Vagina (tissue), 2 donors: ENCODE measurements at places on chromosomes 13 and 19. TPM values are rescaled to one million over a fixed set of nuclear protein-coding genes. Genes with fewer than 3 reads are reported as not detected.

DNA sequence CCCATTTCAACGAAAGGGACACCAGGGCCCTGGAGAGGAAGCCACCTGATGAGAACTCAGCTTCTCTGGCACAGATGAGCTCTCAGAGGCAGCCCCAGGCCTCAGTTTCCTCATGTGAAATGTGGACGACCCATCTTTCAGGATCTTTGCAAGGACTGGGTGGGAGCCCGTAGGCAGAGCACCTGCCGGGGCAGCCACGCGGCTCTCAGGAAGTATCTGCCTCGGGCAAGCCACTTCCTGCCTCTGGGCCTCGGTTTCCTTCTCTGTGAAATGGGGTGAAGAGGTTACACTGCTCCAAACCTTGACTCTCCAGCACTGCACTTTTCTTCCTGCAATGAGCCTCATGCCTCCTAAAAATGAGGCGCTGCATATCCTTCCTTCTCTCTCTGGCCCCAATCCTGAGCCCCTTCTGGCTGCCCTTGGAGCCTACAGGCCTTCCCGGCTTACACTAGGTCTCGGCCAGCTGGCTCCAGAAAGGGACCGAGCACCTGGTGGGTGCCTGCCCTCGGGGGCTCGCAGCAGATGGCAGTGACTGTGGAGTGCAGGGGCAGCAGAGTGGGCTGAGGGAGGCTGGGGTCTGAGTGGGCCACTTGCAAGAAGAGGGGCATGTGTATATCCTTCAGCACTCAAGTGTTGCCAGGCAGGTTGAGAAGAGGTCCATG lies 3.5 kb downstream of the SSBP4 start:
- H3K4me1 ChIP-seq, result peaks cover 90% of the 10 kb centered on the region
- H3K27me3 ChIP-seq, result no peaks in the 10 kb centered on the region

- no peaks in the 10 kb centered on the region for H3K4me1 ChIP-seq
- no peaks in the 10 kb centered on the region for H3K27me3 ChIP-seq
- H3K4me3 ChIP-seq, result no peak overlapping the region
- DNase-seq, result no peak
Measured at GRCh38 chr13:33073338-33073737, 57.1 kb downstream of the KL start.

DNA sequence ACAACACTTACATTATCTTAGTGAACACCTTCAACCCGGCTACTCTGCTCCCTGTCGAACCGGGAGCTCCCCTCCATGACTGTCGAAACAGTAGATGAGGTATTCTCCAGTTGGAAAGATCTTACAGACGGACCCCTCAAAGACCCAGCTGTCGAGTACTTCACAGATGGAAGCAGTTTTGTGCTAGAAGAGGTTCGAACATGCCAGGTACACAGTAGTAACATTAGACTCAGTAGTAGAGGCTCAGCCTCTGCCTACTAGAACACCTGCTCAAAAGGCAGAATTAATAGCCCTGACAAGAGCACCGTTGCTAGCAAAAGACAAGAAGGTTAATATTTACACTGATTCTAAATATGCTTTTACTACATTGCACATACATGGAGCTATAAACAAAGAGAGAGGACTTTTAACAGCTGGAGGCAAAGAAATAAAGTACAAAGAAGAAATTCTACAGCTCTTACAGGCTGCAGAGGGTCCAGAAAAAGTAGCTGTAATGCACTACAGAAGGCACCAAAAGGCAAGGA lies 13.6 kb upstream of the SLC15A1 start:
- no peak overlapping the region for H3K27ac ChIP-seq
- no peaks in the 10 kb centered on the region for H3K27me3 ChIP-seq
- H3K36me3 ChIP-seq, result no peaks in the 10 kb centered on the region

DNA sequence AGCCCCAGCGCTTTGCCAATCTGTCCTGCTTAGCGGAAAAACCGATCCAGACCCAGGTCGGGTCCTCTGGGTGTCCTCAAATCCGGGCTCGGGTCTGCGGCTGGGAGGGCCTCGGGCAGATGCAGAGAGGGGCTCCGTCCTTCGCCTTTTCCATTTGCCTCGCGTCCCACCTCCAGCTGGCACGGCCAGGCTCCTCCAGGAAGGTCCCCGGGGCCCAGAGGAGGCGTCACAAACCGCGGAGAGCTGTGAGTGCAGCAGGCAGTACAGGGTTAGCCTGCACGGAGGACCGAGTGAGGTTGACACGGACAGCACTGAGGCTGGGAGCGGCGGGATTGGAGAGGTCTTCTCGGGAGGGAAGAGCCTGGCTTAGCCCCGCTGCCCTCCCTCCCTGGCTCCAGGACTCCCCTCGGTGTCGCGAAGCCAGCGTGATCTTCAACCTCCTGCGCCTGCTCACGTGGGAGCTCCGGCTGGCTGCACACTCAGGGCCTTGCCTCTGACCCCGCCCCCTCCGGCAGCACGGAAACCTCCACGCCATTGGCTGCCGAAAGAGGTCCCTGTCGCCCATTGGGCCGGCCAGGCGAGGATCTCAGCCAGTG lies 2.8 kb upstream of the IFNL2 start:
- H3K4me3 ChIP-seq, result no peak overlapping the region
- H3K4me1 ChIP-seq, result peaks cover 15% of the 10 kb centered on the region
- peaks cover 10% of the 10 kb centered on the region for H3K27me3 ChIP-seq
- DNase-seq, result no peak
- no peaks in the 10 kb centered on the region for H3K36me3 ChIP-seq

DNA sequence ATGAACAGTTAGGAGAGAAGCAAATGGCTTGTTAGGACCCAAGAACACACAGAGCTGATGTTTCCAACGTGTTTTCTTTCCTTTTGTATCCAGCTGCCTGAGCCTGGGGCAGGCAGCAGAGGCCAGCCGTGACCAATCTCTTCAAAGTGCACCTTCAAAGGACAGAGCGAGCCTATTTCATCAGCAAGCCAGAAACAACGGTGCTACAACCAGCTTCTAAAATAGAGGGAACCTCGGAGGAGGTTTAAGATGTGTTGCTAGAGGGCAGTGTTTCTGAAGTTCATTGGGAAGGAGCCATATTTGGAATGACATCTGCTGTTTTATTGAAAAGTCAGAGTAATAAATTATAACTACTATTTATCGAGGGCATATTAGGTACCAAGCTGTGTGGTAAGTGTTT lies 56.2 kb upstream of the RFC3 start:
- H3K36me3 ChIP-seq, result no peaks in the 10 kb centered on the region
- no peaks in the 10 kb centered on the region for H3K4me1 ChIP-seq
- H3K4me3 ChIP-seq, result no peak overlapping the region
- H3K27ac ChIP-seq, result no peak overlapping the region

- DNase-seq, result peak; percentile 84
- H3K4me3 ChIP-seq, result no peak overlapping the region
- no peaks in the 10 kb centered on the region for H3K27me3 ChIP-seq
- H3K4me1 ChIP-seq, result no peaks in the 10 kb centered on the region
Measured at GRCh38 chr13:35940734-35941133, 190.4 kb downstream of the DCLK1 start.

DNA sequence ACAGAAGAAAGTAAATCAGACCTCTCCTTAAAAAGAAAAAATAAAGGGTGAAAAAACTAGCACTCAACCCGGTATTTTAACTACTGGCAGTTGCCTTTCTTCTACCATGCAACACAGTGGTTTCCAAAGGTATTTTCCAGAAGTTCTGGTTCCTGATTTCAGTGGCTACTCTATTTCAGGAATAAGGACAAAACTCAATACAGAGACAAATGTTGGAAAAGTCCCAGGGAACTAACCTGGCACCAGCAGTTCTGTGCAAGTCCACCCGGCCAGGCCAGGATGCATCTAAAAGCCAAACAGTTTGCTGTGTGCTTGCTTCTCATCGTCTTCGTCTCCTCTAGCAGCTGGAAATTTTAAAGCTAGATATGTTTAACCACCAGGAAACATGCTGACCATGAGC lies 52.5 kb downstream of the FOXO1 start:
- no peak for DNase-seq
- H3K27me3 ChIP-seq, result no peaks in the 10 kb centered on the region
- H3K36me3 ChIP-seq, result no peaks in the 10 kb centered on the region

DNA sequence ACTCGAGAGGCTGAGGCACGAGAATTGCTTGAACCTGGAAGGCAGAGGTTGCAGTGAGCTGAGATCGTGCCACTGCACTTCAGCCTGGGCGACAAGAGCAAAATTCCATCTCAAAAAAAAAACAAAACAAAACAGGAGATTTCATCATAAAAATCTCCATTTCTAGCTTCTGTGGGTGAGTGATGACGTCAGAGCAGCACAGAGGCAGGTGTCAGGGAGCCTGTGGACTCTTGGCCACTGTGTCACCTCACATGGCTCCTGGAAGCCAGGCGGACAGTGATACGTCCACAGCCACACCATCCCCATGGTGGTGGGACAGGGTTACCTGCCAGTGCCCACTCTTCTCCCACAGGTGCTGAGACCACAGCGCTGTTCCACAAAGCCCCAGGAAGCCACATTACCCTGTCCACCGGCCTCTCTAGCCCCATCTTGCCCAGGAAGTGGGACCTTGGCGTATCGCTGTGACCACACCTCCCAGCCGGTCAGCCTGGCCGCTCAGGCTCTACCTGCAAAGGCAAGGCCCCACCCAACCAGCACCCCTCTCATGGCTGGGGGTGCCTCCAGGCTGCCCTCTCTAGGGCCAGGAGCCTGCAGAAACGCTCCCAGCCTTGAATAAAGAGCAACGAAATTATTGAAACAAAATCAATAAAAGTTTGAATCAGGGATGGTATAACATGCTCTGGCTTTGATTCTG lies 2.5 kb upstream of the FXYD3 start:
- H3K27me3 ChIP-seq, result no peaks in the 10 kb centered on the region
- no peaks in the 10 kb centered on the region for H3K36me3 ChIP-seq
- no peak for DNase-seq
- H3K4me3 ChIP-seq, result no peak overlapping the region

- no peaks in the 10 kb centered on the region for H3K36me3 ChIP-seq
- H3K4me3 ChIP-seq, result no peak overlapping the region
- DNase-seq, result no peak
Measured at GRCh38 chr13:67967031-67967430, 736.9 kb upstream of the PCDH9 start.

DNA sequence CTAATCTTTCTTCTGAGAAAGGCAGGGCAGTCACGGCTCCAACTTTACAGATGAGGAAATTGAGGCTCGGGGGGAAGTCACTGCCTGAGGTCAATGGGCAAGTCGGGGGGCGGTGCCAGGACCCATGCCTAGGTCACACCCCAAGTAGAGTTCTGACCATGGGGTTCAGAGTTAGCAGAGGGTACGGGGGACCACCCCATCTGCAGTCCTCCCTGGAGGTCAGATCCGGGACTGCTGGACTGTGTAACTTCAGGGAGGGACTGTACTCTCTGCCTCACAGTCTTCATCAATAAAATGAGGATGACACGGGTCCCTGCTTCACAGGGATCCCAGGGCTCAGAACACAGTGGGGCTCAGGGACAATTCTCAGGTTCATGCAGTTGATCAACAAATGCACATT lies 7.7 kb downstream of the SLC5A5 start:
- DNase-seq, result no peak
- H3K27me3 ChIP-seq, result no peaks in the 10 kb centered on the region
- H3K36me3 ChIP-seq, result no peaks in the 10 kb centered on the region

GRCh38 chr19:10285393-10285792 lies 1.4 kb upstream of the ICAM4 start:
- H3K27me3 ChIP-seq, result peaks cover 6% of the 10 kb centered on the region
- H3K36me3 ChIP-seq, result no peaks in the 10 kb centered on the region
- peaks cover 48% of the 10 kb centered on the region for H3K4me1 ChIP-seq
- H3K27ac ChIP-seq, result no peak overlapping the region

DNA sequence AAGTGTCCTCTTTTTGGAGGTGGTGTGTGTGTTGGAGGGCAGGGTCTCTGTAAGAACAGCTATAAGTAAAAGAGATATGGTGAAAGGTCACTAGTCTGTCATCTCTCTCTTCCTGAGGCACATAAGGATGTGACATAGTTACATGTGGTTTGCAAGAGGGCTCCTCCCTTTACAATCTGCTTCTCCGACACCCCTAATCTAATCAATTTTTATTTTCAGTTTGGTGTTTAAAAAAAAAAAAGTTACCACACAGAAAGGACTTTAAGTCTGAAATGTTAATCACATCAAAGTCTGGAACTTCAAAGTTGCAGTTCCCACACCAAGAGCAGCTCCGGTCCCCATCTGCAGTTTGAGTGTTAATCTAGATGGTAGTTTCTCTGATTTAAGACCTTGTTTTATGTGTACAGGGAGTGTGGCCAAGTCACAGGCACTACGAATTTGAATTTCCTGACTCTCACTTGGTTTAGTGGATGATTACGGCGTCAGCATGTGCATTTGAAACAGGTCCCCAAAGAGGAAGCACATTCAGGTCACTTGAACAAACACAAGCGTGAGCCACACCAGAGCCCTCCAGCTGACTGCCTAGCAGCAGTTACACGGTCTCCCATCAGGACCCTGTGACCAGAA lies 53.1 kb downstream of the FOXO1 start:
- peak overlapping the region; percentile 66 for H3K27ac ChIP-seq
- H3K4me1 ChIP-seq, result peaks cover 88% of the 10 kb centered on the region
- no peaks in the 10 kb centered on the region for H3K36me3 ChIP-seq
- DNase-seq, result no peak

DNA sequence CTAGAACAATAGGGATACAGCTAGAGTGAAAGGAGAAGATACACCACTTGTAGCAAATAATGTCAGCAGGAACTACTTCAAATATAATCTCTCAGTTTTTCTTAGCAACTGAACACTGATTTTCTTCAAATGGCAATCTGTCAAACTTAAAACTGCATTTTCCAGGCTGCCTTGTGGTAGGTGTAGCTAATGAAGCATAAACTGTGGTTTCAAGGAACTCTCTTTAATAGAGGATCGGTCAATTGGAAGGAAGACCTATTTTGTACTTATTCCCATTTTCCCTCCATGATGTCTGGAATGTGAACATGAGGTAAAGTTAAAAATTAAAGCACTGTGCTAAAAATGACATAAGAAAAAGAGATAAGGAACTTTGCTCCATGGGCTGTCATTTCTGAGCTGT lies 1261.9 kb downstream of the PCDH17 start:
- no peaks in the 10 kb centered on the region for H3K36me3 ChIP-seq
- no peak overlapping the region for H3K4me3 ChIP-seq
- H3K4me1 ChIP-seq, result no peaks in the 10 kb centered on the region
- H3K27ac ChIP-seq, result no peak overlapping the region

Gene RFPL4A
- total RNA-seq, result not detected

Gene KLK2
- not detected for total RNA-seq

Gene SPRED3
- total RNA-seq, result 0.49 TPM

Gene NCR1
- 2.7 TPM for total RNA-seq
